ENCODE measurements at places on chromosomes 3 and 15.

GRCh38 chr3:194129581-194130133 is 6.3 kb upstream of the HES1 start:
- no peak for DNase-seq

DNA sequence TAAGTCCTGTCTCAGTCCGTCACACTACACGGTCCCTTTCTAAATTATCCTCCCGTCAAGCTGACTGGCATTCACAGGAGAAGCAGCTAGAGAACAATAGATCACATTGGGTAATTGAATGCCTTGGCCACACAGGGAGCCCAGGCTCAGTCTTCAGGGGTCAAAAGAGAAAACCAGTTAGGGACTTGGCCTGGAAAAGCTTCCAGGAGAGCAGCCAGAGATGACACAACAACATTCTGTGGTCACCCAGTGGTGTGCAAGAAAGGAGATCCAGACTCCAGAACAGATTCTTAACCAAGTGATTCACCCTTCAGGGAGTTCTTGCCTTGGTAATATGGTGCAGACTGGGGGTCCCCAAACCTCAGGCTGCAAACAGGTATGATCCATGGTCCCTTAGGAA is 15.9 kb downstream of the ARHGAP31 start:
- DNase-seq = peak; percentile 99

DNA sequence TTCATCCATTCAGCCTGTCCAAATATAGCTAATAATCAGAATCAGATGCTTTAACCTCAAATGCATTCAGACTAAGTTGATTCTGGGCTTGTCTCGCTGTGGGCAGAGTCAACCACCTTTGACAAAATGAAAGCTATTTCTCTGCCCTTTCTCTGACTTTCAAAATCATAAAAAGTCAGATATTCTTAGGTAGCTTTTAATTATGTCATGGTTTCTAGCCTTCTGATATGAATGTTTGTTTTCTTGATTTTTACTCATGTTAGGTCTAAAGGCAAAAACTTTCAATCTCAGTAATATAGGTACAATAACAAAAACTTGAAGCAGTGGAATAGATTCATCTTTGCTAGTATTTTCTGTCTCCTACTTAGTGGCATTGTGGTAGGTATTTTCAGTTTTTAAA is 25.3 kb upstream of the C15orf61 start:
- DNase-seq = no peak

GRCh38 chr3:34218706-34219385 is 420.4 kb downstream of the PDCD6IP start:
- no peak for DNase-seq

DNA sequence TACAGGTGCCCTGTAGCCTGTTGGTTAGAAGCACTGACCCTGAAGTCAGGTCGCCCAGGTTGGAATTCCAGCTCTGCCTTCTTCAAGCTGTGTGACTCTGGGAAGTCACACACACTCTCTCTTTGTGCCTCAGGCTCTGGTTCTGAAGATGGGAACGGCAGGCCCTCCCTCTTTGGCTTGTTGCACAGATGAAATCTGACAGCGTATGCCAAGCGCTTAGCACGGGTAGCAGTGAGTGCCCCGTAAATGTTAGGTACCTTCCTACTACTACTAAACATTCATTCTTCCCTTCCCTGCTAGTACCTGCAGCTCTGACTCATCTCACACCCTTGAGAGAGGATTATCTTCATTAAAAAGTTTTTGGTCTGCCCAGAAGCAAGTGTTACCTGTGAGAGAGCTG is 139.0 kb downstream of the PGPEP1L start:
- DNase-seq = no peak

DNA sequence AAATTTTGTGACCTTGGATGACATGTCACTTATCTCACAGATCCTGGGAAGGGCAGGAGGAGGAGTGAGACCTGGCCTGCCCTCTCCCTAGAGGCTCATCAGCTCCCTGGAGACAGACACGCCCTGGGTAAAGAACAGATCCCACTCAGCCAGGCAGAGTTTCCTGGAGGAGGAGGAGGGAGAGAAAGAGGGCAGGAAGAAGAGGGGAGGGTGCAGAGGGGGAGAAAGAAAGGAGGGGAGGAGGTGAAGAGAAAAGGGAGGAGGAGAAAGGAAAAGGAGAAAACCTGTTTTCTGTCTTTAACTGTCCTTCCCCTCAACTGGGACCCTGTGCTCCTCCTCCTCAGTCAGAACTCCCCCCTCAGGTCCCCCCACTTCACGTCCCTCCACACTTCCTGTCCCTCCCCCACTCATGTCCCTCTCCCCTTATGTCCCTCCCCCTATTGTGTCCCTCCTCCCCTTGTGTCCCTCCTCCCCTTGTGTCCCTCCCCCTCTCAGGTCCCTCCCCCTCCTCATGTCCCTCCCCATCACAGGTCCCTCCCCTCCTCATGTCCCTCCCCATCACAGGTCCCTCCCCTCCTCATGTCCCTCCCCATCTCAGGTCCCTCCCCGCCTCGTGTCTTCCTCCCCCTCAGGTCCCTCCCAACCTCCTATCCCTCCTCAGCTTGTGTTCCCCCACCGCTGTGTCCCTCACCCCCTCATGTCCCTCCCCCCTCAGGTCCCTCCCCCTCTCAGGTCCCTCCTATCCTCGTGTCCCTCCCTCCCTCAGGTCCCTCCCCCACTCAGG is 52.3 kb upstream of the CGNL1 start:
- peak; percentile 85 for DNase-seq

DNA sequence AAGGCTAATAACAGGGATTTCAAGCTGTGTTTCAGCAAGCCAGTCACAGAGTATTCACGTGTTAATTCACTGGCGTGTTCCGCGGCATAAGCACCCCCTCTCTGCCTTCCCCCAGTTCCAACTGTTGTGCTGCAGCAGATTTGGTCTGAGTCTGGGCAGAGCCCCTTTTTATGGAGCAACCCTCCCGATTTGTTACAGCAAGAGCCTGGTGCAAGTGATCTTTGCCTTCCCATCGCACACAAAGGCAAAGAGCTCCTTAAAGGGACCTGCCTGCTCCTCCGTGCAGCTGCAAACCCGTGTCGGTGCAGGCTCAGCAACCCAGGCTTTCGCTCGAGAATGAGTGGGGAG is 170.5 kb downstream of the KCNAB1 start:
- DNase-seq = no peak

GRCh38 chr3:11507719-11508118 is 136.0 kb downstream of the VGLL4 start:
- no peak for DNase-seq

- DNase-seq = peak; percentile 90
These were observed 63.7 kb upstream of the ULK4 start for GRCh38 chr3:42025370-42026138.
